Foreskin fibroblast (primary cell): ENCODE measurements at places on chromosomes 12 and 14.

DNA sequence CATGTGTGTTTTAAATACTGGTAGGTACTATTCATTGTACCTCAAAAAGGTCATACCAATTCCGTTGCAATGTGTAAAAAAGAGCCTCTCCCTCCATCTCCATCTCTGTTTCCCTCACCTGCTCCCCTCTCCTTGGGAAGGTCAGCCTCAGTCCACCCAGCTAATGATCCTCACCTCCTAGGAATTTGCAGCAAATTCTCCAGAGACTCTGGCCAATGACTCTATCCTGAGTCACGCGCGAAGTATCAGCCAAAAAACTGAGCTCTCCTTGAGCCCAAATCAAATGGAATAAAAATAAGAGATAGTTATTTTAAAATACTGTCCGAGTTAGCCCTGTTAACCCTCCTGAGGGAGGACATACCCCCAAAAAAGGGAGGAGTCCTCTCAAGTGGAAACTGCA lies 148.4 kb downstream of the DPF3 start:
- peak; percentile 85 for DNase-seq

- DNase-seq = peak; percentile 58
Measured at GRCh38 chr12:9687228-9687627, 17.7 kb downstream of the CLEC2D start.

- DNase-seq = no peak
Measured at GRCh38 chr14:65723348-65723747, 310.8 kb downstream of the FUT8 start.

- DNase-seq = peak; percentile 47
Measured at GRCh38 chr12:116015525-116015924, 262.0 kb downstream of the MED13L start.

DNA sequence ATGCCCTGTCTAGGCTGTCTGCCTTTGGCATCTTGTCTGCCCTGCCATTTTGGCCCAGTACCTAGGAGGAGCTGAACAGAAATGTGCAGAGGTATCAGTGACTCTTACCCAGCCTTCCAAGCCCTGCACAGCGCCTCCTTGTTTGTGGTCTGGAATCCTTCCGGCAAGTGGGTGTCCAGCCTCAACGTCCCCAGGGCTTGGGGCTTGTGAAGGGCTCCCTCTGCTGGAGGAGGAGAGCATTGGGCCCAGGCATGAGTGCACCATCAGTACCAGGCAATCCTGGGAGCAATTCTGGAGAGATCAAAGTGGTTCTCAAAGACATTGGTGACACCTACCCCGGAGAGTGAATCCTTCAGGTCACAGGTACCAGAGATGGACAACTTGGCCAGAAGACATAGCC lies 2.4 kb upstream of the TCL1B start:
- no peak for DNase-seq

DNA sequence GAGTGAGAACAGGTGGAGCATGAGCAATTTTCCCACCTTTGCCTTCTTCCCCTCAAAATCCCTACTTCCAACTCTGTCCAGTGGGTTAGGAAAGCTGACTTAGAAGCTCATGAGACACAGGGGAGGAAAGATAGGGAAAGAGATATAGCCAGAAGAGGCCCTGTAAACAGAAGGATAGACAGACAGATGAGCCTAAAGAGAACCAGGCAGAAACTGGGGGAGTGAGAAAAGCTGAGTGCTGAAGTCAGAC lies 5.0 kb downstream of the AJUBA start:
- no peak for DNase-seq

- no peak for DNase-seq
Measured at GRCh38 chr14:68089146-68089731, 269.7 kb downstream of the RAD51B start.

DNA sequence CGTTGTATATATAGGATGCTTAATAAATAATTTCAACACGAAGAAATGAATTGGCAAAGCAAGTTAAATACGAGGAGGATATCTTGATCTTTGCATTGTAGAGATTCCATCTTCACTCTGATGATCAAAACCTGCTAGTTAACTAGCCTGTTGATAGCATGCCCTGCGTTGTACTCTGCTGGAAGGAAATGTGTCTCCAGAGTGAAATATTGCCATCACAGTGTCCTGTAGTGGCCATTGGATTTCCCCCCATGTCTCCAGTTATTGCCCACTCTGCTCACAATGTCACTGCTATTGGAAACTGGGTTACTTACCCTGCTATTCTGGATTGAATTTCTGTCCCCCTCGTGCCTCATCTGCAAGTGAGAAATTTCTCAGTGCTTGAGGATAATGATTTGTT lies 109.6 kb downstream of the PLEKHA5 start:
- DNase-seq = no peak

- DNase-seq = no peak
Measured at GRCh38 chr12:108316176-108317086, 22.7 kb downstream of the CMKLR1 start.

- DNase-seq = no peak
Measured at GRCh38 chr14:70422538-70422937, 5.6 kb upstream of the SYNJ2BP start.

DNA sequence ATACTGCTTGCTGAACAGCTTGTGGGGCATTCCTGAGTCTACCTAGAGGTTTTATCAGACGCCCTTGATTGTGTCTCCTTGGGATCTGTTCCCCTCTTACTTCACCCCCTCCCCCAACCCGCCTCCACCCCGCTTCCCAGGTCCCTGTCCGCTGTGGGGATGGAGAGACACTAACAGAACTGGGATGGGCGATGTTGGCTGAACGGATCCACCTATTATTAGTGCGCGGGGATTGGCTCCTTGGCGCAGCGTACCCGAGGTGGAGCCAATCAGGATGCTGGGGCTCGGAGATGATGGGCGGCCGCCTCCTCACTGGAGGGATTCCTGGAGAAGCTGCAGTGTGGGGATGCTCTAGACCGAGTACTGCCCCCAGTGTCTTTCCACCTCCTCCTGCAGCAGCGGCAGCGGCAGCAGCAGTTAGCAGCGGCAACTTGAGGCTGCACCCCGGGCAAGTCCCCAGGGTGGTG lies at the start of gene SYT1:
SYT1 (plus strand) TSS at position 372 of the 467 bp plus-strand sequence.
- peak; percentile 79 for DNase-seq
